ENCODE measurements at places on chromosomes 2 and 18.

- DNase-seq = no peak
These were observed 383.8 kb downstream of the NRXN1 start for GRCh38 chr2:50648041-50648700.

GRCh38 chr18:48928787-48929186 lies 22.0 kb downstream of the SMAD7 start:
- no peak for DNase-seq

DNA sequence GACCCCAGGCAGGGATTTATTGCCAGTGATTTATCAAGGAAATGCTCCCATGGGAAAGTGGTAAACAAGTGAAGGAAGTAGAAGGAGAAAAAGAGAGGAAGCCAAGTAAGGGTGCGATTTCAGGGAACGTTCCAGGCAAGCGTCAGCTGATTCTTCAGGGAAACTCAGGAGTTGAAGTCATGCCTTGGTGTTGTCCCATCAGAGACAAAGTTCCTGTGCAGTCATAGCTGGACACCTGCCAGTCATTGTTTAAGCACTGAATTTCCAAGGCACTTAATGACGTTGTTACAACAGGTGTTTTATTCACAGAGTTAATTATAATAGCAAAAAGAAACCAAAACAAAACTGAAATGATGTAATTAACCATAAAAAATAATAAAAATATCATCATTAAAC lies 381.8 kb upstream of the CRIM1 start:
- no peak for DNase-seq

GRCh38 chr18:38575023-38575422 lies 1009.4 kb upstream of the CELF4 start:
- no peak for DNase-seq

DNA sequence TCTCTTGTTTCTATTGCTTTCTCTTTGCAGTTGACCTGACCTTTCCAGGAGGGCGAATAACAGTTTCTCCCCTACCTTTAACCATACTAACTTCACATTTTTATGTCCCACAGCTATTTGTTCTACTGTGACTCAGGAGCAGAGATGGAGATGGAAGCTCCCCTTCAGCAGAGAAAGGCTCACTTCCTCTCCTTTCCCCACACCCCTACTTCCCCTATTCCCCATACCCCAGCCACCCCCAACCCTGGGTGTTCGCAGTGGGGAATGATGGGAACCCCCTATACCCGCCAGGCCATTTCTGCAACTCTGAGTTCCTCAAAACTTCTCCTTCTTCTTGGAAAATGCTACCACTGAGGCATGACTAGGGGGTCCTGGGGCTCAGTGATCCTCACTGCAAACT lies 285.4 kb upstream of the MGAT5 start:
- no peak for DNase-seq
